Effector memory CD4-positive, alpha-beta T cell (primary cell): ENCODE measurements at places on chromosomes 4 and X.
A peak's percentile ranks its signal among the peaks of the same experiment; 100 is the strongest.

DNA sequence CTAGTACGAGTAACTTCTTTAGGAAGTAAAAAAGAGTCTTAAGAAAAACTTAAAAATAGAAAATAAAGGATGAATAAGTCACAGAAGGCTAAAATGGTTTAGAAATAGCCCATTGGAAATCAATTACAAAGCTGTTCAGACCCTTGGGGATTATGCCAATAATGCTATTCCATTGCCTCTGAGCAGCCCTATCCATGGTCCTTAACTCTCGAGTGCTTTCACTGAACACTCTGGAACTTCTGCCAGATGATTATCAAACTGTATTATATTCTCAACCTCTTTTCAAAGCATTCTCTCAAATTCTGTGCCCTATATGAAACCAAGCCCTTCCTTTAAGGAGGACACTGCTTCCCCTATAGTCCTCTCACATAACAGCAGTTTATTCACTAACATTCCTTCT, 17.0 kb downstream of the SLC9B1 start:
- no peak for DNase-seq

- no peak for DNase-seq
Observed at GRCh38 chr4:154490583-154491340, 837 bp downstream of the DCHS2 start.

DNA sequence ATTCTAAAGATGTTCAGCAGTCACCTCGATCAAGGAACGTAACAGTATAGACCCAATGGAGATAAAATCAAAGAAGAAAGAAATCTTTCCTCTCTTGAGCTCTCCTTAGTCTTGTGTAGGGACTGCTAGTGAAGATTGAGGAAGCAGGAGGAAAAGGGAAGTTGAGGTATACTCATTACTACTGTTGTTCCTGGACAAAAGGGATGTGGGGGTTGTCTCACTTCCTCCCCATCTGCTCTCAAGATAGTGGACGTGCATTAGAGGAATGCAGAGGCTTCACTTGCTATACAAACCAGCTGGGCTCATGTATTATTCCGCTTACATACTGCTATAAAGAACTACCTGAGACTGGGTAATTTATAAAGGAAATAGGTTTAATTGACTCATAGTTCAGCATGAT, 208.9 kb upstream of the ARHGEF9 start:
- DNase-seq: no peak

DNA sequence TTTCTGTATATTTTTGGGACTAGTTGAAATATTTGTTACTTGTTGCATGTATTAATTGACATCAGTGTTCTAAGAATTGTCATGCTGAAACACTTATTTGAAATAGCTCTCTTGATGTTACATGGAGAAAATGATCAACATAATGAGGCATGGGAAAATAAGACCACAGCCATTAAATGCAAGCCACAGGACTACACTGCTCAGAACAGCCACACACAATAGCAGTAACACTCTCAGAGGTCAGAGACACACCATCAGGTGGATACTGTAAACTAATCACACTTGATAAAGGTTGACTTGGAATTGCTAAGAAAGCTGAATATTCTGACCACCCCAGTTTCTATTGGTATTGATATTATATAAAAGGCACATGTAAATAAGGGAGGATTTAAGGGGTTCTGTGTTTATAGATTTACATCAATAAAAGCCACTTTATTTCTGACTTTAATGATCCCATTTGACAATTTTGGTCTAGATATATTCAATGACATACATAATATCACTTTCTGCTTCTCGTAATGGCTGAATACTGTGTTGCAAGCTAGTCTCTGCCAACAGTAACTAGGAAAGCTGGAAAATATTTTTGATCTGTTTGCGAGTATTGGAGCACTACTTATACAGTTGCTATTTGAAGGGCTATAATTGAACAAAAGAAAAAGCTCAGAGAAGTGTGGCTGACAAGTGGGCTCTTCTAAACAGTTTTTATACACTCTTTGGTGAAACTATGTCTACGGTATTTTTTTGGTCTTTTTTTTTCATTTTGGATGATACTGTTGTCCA, 876.5 kb upstream of the INTU start:
- no peak for DNase-seq

- no peak for DNase-seq
Observed at GRCh38 chr4:56701161-56701480, 20.0 kb upstream of the HOPX start.

DNA sequence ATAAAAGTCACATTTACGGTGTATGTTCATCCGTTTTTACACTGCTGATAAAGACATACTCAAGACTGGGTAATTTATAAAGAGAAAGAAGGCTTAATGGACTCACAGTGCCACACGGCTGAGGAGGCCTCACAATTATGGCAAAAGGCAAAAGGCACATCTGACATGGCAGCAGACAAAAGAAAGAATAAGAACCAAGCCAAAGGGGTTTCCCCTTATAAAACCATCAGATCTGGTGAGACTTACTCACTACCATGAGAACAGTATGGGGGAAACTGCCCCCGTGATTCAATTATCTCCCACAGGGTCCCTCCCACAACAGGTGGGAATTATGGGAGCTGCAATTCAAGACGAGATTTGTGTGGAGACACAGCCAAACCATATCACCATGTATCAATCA, 7.3 kb upstream of the GUCY1B1 start:
- DNase-seq: no peak

DNA sequence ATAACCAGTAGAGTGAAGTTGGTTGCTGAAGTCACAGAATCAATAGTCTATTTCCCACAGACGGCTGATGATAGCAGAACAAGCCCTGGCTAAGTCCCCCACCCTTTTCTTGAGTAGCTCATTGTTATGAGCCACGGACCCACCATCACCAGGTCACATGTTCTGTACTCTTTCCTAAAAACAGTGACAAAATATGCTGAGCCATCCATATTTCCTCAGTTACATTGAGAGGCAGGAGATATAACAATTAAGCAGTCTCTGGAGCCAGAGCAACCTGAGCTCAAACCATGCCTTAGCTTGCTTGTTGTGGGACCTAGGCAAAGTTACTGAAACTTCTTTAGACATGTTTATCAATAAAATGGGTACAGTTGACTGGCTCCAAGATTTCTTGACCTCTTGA, 2.9 kb upstream of the CSTF2 start:
- DNase-seq: no peak

DNA sequence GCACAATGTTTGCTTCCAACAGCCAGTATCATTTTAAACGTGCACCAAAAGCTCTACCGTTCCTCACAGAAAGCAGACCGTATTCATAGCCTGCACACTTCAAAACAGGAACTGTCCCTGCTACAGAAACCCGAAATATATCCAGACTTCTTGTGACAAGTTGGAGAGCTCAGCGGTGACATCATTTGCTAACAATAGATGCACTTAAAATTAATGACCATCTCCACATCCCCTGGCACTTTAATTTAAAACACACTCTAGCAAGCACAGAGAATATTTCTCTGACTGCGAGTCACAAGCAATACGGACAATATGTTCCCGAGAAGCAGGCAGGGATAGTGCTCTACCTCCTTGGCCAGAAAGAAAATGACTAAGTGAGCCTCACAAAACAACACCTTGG, 2.5 kb downstream of the NYX start:
- DNase-seq: no peak

DNA sequence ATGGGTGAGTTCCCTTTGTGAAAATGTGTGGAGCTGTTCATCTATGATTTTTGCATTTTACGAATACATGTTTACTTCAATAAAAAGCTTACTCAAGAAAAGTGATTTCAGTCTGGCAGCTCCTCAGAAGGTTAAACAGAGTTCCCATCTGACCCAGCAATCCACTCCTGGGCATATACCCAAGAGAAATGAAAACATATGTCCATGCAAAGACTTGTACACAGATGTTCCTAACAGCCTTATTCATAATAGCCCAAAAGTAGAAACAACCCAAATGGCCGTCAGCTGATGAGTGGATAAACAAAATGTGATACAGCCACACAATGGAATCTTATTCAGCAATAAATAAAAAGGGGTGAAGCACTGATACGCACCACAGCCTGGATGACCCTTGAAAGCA, 20.8 kb downstream of the CLCN4 start:
- no peak for DNase-seq

- DNase-seq: no peak
Observed at GRCh38 chr4:53016099-53016820, 154.1 kb downstream of the RASL11B start.

DNA sequence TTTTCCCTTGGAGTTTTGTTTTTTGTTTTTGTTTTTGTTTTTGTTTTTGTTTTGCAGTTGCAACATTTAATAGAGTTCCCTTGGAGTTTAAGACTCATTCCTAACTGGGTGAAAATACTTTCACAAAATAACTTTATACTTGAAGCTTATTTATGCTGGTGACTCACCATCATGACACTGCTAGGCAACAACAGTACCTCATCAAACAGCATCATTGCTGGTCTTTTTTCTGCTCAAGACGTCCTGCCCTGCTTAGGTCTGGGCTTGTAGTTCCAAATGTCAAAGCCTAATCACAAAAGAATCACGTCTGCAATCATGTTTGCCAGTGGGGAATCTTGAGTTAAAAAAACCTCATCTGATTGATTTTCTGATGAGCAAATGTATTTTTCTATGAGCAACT, 105.7 kb upstream of the PRPS2 start:
- no peak for DNase-seq

GRCh38 chrX:125378770-125379169, 59.1 kb downstream of the TEX13C start:
- no peak for DNase-seq

DNA sequence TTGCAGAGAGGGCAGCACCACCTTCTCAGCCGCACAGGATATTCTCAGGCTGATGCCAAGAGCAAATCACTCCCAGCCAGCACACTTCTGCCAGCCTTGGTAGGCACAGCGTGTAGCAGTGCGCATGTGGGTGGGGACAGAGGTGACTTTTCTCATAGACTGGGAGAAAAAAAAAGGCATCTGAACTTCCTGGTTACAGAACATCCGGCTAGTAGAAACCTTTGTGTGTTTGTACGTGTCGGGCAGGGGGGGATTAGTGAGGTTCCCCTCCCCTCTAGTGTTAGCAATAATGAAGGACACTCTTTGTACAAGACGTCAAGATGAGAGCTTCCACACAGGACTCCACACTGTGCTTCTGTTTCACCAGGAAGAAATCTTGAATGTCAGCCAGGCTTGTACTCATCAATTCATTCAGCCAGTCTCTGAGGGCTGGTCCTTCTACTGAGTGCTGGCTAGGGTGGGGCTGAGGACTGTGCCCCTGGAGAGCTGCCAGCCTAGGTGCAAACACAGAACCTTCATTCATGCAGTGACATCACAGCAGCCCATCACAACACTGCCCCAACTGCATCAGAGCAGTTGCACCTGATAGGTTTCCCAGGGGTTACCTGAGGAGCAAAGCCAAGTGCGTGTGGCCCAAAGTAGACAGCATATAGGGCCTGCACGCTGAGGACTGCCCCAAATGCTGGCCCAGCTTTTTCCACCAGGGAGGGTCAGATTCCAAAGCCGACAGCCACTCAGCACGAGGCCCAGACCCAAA, 34.7 kb downstream of the SLC25A5 start:
- DNase-seq: peak; percentile 7

DNA sequence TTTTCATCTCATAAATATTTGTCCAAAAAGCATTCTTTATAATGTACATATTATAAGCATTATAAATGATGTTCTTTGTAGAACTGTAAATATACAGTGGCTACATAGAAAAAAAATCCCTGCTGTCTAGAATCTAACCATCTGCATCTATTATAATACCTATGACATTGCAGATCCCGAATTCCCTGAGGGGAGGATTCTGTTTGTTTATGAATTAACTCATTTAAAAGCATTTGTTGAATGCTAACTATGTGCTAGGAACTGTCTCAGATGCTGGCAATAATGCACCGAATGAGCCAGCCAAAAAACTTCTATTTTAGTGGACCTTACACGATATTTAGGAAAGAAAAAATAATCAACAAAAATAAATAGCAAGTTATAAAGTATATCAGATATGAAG, 189.6 kb downstream of the PACRGL start:
- no peak for DNase-seq

DNA sequence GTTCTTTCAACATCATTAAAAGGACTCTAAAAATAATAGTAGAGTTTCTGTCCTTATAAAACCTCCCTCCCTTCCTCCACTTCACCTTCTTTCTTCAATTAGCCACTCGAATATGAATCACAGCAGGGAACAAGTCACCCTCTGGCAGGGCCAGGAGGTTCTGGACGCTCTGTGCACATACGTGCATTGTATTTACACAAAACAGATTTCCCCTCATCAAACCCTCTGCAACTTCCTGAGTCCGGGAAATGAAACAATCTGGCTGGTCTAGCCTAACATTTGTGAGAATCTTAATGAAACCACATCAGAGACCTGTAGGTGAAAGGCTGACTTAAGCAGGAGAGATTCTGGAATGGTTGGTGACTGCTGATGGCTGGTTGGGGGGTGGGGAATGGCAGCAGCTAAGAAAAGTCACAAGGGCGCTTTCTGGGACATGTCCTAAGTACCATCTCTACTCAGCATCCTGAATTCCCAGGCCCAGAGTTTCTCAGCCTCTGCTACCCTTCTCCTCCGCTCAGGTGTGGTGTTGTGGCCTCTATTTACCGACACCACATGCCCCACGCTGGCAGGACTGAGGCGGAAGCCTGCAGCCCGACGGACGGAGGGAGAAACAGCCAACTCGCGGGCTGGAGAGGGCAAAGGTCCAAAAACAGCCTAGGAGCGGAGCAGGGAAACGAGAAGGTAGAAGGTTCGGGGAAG, 1.0 kb downstream of the ZDHHC9 start:
- no peak for DNase-seq

- no peak for DNase-seq
Observed at GRCh38 chrX:23937100-23937499, 29.3 kb downstream of the CXorf58 start.

GRCh38 chrX:134374910-134375309, 85.1 kb upstream of the HPRT1 start:
- no peak for DNase-seq

- DNase-seq: no peak
Observed at GRCh38 chrX:50779694-50780093, 34.3 kb downstream of the SHROOM4 start.

DNA sequence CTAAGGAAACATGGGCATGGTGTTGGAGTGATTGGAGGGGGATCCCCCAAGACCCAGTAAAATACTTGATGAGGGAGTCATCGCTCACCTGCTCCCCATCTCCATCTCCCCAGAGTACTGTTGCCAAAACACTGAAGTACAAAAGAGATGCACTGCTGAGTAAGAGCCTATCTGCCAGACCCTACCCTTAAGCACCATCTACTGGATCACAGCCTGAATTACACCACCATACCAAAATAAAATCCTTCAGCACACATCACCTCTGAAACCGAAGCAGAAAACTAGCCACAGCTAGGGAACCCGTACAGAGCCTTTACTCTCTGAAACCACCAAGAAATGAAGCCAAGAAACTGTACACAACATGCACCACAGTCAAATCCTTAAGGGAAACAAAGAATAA, 466.3 kb upstream of the ACTRT1 start:
- DNase-seq: no peak

DNA sequence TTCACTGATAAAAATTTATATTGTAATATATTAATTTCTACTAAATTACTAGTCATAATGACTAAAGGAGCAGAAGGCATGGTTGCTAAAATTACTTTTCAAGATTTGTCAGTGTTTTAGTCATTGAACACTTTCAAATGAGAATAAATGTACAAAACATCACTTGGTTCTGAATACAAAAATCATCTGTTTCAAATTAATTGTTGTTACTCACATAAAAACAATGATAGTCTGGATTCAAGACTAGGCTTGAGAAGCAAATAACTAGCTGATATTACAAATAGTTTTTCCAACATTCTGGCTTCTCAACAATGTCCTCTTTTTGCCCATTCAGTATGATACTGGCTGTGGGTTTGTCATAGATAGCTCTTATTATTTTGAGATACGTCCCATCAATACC, 112.5 kb downstream of the ANAPC10 start:
- no peak for DNase-seq

GRCh38 chr4:87541521-87541920, 12.3 kb upstream of the SPARCL1 start:
- DNase-seq: no peak
